ENCODE measurements at places on chromosomes 16 and 17.

- DNase-seq = no peak
Measured at GRCh38 chr17:36553459-36553858, 8.7 kb downstream of the GGNBP2 start.

DNA sequence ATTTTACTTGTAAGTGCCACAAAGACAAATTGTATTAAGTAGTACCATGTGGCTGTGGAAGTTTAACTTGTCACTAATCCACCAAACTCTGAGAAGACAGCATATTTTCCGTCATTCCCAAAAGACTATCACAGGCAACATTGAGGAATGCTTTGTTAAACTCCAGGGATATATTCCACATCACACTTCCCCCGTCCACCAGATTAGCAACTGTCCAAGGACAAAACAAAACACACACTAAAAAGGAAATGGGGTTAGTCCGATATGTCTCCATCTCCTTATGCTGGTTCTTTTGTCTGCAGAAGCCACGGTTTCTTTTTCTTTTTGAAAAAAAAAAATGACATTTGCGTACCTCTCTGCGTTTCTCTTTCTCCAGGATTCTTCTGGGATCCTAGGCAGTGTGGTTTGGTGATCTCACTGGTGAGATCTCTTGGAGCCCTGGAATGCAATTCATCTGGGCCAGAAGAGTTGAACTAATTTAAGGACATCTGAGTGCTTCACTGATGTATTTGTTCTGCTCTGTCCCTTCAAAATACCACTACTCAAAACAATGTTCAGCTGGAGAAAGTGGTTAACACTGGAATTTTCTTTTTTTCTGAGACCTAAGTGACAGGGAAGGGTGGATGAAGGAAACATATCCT, 40.6 kb downstream of the PRKCB start:
- DNase-seq = no peak

DNA sequence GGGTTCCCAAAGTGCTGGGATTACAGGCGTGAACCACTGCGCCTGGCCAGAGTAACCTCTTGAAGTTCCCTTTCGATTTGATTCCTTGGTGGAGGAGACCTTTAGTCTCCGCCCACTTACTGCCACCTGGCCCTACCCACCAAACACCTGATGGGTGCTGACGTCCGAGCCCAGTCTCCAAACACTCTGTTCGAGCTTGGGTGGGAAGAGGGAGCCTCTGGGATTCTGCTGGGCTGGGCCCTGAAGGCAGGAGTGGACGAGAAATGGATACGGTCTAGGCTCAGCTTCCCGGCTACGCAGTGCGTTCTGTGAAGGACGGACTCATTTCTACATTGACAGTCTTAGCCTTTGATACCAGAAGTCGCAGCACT, 870 bp upstream of the ITGA3 start:
- peak; percentile 77 for DNase-seq

GRCh38 chr17:56169621-56170020, 16.3 kb downstream of the ANKFN1 start:
- DNase-seq = no peak

- no peak for DNase-seq
Measured at GRCh38 chr17:36937959-36938565, 787 bp downstream of the LHX1 start.

- peak; percentile 19 for DNase-seq
Measured at GRCh38 chr16:79047337-79047736, 553.2 kb downstream of the MAF start.

GRCh38 chr17:21510686-21511362, 134.7 kb downstream of the KCNJ12 start:
- DNase-seq = no peak

GRCh38 chr16:67268136-67268579, 11.2 kb upstream of the PLEKHG4 start:
- no peak for DNase-seq

DNA sequence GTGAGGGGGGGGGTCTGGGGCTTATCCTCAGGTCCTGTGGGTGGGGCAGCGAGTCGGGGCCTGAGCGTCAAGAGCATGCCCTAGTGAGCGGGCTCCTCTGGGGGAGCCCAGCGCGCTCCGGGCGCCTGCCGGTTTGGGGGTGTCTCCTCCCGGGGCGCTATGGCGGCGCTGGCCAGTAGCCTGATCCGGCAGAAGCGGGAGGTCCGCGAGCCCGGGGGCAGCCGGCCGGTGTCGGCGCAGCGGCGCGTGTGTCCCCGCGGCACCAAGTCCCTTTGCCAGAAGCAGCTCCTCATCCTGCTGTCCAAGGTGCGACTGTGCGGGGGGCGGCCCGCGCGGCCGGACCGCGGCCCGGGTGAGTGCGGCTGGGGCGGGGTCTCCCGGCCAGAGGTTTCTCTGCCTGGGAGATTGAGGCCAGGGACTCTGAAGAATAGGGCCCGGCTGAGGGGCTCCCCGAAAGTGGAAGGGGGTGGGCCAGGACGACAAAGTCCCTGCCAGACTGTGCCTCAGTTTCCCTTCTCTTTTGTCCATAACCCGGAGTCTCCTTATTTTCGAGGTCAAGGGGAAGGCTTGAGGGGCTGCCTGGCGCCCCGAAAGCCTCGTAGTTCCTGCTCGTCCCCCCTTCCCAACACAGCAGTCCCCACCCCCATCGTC, at the start of gene FGF11:
Gene FGF11, plus strand, starts transcription at position 51 of the 651 bp plus-strand sequence. Its CDS starts 109 bp downstream, at position 160.
- no peak for DNase-seq

- DNase-seq = no peak
Measured at GRCh38 chr17:4771519-4772234, at the start of gene TM4SF5. Gene TM4SF5 (plus strand): TSS chr17:4771886. CDS start chr17:4771923, 37 bp downstream.

GRCh38 chr16:83599789-83600462, 207.9 kb upstream of the HSBP1 start:
- no peak for DNase-seq

DNA sequence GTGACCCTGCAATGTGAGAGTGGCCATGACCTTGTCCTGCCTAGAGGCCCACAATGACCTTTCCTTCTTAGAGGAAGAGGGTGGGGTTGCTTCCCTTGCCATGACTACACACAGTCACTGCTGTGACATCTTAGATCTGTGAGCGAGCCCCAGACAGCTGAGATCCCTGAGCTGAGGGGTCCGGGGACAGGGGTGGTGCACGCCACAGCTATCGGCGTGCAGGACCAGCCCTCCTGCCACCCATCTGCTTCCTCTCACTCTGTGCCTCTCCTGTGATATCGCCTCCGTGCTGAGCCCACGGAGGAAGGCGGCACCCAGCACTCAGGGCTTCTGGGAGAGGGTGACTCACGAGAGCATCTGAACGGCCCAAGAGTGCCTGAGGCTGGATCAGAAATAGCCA, 35.2 kb downstream of the KIAA0513 start:
- no peak for DNase-seq

- DNase-seq = no peak
Measured at GRCh38 chr16:71853413-71853812, 7.6 kb downstream of the ATXN1L start.

DNA sequence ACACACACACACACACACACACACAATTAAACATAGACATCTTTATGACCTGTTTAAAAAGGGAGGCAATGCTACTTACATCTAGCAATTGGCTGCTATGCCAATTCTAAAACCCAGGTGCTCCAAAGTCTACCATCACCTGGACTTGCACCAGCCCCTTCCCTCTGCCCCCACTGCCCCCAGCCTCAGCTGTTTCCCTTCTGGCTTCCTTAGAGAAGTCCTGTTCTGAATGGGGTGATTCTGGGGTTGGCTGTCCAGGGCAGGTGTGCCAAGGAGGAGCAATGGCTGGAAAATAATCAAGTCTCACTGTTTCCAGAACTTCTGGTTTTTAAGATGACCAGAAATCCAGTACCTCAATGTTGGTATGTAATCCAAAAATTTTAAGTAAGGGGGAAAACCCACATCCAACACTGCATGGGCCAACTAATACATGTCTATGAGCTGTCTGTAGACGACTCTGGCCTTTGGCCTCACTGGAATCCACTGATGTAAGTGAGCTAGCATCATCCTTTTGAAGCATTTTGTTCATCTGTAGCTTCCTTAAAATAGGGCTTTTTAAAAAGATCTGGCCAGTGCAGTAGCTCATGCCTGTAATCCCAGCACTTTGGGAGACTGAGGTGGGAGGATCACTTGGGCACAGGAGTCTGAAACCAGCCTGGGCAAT, 2.1 kb downstream of the IFT20 start:
- no peak for DNase-seq

- DNase-seq = no peak
Measured at GRCh38 chr17:78893684-78894083, 9.3 kb downstream of the CEP295NL start.

DNA sequence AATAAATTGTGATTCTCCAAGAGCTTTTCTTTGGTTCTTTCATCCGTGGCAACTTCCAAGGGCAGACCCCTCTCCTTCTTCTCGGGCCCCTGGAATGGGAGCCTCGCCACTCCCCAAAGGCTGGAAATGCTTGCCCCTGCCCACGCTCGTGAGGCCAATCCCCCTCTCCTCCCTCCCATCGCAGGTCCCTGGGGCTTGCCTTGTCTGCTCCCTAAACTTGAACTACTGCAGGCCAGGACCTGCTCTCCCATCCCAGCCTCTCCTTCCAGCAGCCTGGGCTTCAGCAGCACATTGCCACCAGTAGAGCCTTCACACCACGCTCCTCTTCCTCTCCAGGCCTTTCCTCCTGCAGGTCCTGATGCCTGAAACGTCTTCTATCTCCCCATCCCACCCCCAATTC, 11.1 kb downstream of the PITPNM3 start:
- DNase-seq = no peak

GRCh38 chr16:59336136-59336695, 602.1 kb upstream of the GOT2 start:
- DNase-seq = no peak

DNA sequence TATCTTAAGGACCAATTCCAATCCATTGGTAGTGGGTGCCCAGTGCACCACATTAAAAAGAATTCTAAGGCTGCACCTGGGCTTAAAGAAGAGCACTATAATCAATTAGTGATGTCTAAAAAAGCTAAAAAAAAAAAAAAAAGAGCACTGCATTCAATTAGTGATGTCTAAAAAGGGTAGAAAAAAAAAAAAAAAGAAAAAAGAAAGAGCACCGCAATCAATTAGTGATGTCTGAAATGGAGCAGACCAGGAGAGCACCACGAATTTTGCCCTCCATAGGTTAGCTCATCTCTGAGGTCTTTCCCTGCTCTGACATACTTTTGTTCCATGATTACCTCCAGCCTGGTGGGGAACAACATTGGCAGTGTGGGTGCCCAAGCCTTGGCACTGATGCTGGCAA, 18.9 kb upstream of the CYLD start:
- DNase-seq = no peak

- no peak for DNase-seq
Measured at GRCh38 chr16:73058221-73058615, 10.3 kb upstream of the ZFHX3 start.

DNA sequence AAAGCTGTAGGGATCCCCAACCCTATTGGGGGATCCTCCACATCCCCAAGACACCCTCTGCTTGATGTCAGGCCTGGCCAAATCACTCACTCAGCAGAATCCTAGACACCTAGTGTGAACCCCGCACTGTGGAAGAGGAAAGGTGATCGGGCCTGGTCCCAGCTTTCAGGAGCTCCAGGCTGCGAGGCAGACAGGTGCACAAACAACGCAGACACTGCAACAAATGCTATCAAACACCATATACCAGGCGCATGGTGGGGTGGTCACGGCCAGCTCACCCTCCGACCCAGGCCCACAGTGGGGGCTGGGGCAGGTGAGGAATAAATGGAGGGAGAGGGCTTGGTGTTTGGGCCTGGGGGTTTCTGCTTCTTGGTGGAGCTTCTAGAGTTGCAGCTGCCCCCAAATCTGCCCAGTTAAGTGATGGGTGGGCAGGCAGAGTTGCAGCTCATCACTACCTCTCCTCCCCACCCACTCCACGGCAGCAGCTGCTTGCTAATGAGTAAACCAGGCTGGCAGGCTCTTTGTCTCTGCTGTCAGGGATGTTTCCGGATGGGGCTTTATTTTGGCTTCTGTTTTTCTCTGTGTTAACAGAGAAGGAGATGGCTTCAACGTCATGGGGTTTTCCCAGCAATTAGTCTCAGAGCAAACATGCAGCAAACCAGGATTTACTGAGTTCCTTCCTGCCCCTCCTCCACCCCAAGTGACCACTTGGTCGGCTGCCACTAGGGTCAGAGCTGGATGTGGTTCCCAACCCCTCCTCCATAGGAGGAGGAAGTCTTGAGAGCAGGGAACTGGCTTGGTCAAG, 46.6 kb downstream of the PECAM1 start:
- peak; percentile 88 for DNase-seq

DNA sequence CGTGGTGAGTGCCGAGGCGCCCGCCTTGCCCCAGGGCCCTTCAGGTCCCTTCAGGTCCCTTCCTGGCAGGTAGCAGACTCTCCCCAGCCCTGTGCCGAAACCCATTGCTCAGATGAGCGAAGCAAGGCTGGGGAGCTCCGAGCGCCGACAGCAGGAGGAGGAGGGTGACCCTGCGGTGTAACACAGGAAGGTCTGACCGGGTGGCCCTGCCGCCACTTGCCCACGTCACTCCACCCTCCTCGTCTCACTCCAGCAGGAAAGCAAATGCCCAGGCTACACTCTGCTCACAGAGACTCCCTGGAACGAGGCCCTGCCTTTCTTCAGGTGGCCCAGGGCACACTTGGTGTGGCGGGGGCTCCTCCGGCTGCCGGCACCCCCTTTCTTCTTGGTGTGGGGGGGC, 57.2 kb downstream of the ACTG1 start:
- no peak for DNase-seq

GRCh38 chr16:2777903-2778629, 986 bp upstream of the ELOB start:
- DNase-seq = peak; percentile 13

GRCh38 chr16:56282451-56282850, 91.2 kb downstream of the GNAO1 start:
- DNase-seq = no peak

DNA sequence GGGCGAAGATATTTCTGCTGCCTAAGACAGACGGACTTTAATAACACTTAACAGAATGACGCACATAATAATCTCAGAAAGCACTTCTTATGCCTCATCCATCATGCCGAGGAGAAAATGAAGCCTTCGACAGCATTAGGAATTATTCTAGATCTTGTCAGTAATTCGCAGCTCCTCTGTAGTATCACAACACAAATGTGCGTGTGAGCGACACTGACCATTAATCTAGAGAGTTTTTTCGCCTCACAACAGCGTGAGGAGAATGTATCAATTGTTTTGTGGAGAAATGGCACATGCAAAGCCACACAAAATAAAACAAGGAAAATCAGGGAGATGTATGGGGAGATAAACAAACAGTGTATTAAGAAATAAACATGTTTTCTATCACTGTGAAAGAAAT, 410.2 kb upstream of the PSMD7 start:
- no peak for DNase-seq

DNA sequence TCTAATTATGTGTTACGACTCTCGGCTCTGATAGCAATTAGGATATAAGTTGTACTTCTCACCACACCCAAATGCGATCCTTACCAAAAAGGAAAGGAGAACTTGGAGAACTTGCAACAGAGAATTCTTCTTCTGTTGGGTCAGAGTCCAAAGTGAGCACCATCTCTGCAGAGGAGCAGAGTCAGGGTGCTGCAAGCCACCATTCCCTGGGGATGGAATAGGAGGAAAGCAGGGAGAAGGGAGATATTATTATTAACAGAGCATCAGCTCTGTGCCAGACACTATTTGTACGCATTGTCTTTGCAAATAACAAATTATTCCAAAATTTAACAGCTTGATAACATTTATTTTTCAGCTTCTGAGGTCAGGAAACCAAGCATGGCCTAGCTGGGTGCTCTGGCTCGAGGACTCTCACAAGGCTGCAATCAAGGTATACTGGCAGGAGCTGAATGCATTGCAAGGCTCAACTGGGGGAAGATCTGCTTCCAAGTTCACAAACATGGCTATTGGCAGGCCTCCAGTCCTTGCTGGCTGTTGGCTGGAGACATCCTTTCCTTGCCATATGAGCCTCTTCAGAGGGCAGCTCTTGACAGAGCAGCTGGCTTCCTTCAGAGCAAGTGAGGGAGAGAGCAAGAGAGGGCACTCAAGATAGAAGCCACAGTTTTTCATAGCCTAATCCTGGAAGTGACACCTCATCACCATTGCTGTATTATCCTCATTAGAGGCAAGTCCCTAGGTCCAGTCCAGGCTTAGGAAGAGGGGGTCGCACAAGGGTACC, 296.2 kb upstream of the CDH5 start:
- DNase-seq = no peak
